ENCODE measurements at places on chromosomes 2 and 18.

- DNase-seq, result no peak
Measured at GRCh38 chr2:8122520-8122919, 559.3 kb upstream of the ID2 start.

GRCh38 chr2:187915810-187916209 lies 361.6 kb upstream of the TFPI start:
- no peak for DNase-seq

- peak; percentile 98 for DNase-seq
Measured at GRCh38 chr2:54601339-54601738, 122.1 kb upstream of the EML6 start.

DNA sequence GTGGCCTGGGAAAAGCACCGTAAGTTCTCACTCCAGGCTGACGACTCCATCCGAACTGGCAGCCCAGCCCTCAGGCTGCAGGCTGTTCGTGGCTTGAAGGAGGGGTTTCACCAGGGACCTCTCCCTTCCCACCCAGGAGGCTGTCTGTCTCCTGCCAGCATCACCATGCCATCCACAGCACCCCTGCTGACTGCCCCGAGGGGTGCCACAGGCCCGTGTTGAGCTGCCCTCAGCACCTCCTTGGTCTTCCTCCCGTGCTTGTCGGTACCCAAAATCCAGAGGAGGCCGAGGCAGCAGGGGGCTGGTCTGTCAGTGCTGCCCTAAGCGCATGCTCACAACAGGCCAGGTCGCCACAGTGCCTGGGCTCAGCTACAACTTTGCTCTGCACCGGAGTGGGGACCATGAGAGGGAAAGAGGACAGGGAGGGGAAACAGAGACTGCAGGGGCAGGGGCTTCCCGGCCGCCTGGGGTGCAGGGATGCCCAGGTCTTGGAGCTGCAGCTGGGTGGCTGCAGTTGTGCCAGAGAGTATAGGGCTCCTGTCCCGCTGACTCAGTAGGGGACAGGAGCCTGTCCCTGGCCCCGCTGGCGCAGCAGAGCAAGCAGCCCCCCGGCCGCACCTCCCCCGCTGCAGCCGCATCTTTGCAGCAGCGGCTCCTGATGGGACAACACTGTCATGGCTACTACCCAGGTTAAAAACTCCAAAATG lies 963.7 kb upstream of the CRIM1 start:
- DNase-seq, result no peak

DNA sequence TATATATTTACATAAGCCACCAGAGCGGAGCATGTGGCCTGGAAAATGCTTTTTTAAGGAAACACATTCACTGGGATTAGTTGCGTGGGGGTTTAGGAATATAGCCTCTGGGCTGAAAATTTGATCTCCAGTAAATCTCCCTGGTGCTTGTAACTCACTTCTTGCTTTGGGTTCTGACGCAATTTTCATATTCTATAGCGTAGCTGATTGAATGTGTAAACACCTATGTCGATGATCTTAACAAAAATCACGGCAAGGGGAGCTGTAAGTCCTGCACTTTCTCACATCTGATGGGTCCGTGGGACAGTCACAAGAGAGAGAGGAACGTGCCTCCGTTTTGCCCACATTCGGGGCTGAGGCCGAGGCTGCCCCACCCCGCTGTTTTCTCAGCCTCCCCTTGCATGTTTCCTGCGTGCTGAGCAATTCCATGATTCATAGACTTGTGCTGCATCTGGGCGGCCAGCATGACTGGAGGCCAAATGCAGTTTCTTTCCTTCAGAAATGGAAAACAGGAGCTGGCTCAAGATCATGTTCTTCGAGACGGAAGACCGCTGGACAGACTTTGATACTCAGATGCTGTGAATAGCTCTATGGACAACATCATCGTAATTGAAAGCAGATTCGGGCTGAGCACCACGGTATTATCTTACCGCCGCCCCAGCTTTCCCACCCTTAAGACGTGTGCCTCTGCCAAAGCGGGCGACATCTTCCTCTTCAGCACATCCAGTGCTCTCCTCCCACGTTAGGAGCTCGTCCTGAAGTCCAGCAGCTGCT lies 109.2 kb downstream of the TMEM18 start:
- DNase-seq, result peak; percentile 4

GRCh38 chr2:2921011-2921720 lies 456.5 kb downstream of the EIPR1 start:
- no peak for DNase-seq

DNA sequence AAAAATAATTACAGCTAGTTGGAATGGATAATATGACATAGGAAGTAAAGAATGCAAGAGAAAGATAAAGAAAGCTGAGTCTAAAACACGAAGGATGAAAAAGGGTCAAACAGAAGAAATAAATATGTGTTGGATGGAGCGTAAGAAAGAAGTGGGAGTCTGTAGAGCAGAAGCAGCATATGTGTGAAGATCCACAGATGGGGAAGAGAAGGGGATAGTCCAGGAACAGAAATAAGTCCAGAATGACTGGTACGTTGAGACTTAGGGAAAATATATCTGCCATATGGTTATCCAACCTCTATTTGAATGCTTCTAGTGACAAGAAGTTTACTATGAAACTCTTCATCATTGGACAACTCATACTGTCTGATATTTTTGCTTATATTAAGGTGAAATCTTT lies 18.0 kb downstream of the ABCA12 start:
- no peak for DNase-seq

DNA sequence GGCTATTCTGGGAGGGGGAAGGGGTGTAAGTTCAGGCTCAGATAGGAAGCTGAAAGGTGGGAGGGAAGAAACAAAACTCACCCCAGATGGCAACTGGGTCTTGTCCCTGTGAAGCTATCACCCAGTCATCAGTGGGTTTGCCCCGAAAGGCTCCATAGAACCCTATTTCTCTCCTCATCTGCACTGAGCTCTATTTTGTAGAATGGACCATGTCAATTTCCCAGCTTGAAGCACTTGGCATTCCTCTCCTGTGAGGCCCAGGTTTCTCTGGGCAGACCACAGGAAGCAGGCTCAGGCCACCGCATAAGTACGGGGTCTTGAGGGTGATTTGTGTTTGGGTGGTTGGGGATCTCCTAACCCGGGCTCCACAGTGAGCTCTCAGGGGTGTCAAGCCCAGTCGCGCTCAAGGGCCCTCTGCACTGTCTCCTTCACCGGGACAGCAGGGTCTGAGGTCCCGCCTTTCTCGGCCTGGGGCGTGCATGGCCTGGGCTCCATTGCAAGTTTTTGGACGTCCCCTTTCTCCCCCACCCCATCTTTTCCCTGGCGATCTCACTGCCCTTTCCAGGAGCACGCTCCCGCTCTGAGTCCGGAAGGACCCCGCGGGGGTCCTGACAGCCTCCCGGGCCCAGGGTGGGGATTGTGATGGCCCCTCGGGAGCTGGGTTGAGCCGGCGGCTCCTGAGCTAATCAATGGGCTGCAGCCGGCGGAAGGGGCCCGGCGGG lies 27.3 kb upstream of the NOTO start:
- no peak for DNase-seq

DNA sequence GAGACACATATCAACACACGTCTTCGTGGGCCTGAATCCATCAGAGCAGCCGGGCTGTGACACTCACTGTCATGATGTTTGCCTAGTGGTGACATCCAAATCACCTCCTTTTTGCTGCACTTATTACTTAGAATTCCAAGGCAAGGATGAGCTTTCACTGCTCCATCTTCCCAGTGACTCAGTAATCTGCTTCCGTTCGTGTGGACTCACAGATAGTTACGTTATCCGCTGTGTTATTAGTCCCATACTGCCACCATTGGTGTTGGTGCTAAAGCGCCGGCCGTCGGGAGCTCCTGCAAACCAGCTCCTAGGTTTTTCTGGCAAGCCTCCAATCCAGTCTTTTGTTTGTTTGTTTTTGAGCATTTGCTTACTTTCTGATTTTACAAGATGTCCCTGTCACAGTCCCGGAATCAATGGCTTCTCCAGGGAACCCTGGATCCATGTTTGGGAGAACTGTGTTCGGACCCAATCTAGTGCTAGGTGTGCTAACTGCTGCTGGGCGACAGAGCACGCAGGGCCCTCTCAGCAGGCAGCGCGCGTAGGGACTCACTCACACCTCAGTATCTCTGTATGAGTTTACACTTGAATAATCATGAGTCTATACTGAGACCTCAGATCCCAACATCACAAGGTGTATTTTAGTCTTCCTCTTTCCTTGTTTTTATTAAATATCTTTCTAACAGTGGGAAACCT lies 42.6 kb downstream of the HDAC4 start:
- no peak for DNase-seq

DNA sequence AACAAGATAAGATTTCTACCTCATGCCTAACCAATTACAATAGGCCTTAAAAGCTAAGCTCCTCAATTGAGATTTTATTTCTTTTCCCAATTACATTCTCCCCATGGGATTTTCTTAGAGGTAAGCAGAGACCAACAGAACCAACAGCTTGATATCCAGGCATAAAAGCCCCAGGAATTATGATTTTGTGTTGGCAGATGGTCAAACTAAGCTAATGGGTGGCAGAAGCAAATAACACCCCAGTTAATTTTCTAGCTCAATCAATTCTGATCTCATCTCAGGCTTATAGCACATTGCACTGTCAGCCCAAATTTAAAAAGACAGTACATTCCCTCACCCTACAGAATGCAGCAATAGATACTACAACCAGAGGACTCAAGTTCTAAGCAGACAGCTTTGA lies 156.4 kb downstream of the NRXN1 start:
- DNase-seq, result no peak

- no peak for DNase-seq
Measured at GRCh38 chr2:226334981-226335720, 464.5 kb downstream of the IRS1 start.

DNA sequence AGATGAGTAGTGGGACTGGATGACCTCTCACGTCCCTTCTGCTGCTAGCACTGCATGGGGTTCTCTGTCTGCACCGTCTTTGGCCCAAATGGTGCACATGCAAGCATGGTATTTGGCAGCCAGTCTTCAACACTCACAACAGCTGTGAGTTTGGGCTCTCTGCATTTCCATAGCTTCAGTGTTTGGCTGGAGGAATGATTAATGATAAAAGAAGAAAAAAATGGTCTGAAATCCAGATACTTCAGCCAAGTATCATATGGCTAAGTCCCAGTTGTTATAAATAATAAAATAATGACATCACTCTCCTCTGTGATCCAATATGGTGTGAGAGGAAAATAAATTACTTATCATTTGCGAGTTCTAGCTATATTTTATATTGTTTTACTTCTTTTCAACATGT lies 173.3 kb downstream of the DCDC2C start:
- DNase-seq, result no peak

DNA sequence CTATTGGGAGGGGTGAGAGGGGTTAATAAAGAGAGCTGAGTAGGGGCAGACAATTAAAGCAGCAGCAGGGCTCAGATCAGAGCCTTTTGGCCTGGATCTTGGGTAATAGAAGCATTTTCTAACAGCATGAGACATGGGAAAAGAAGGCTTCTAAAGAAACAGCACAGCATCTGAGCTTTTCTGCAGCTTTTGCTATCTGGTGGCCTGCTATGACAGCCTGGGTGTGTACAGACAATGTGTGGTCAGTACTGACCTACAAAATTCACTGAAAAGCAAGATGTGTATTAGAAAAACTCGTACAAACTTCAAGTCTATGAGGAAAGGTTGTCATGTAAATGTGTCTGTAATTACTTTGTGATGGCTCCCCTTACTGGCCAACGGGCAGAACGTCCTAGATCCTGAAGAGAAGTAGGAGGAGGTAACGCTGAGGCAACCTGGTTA lies 95.6 kb downstream of the GALNT3 start:
- DNase-seq, result peak; percentile 70

GRCh38 chr18:66640431-66640830 lies 36.5 kb upstream of the CDH19 start:
- no peak for DNase-seq

DNA sequence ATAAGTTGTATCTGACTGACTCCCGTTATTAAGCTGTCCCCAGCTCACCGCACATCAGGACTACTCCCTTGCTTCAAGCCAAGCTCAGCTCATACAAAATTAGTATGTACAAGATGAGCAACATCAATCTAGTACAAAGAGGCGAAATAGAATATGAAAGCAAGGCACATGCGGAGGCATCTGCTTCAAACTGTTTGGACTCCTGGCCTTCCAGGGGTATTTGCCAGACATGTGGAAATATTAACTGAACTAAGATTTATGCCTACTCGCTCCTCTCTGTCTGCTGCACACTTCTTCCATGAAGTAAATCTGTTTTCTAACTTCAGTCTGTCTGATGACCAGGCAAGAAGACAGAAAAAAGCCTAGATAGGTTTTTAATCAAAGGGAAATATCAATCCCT lies 499.8 kb downstream of the PID1 start:
- no peak for DNase-seq

DNA sequence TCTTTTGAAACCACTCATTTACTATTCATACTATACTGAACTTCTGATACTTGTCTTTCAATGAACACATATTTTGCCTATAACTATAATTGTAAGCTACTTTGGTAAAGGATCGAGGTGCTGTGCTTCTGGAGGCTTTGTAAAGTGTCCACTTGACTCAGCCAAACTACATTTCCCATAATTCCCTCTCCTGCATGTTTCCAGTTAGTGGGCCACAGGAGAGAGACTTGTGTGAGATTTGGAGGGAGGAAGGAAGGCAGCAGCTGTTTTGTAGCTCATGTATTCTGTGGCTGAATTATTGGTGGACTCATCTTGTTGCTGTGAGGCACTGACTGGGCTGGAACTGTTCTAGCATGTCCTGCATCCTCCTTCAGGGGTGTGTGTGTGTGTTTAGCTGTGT lies 328.8 kb downstream of the ARL6IP6 start:
- DNase-seq, result no peak

- peak; percentile 91 for DNase-seq
Measured at GRCh38 chr2:20185176-20186022, 39.5 kb downstream of the SDC1 start.

GRCh38 chr2:28972778-28973335 lies 8.2 kb upstream of the TOGARAM2 start:
- no peak for DNase-seq

DNA sequence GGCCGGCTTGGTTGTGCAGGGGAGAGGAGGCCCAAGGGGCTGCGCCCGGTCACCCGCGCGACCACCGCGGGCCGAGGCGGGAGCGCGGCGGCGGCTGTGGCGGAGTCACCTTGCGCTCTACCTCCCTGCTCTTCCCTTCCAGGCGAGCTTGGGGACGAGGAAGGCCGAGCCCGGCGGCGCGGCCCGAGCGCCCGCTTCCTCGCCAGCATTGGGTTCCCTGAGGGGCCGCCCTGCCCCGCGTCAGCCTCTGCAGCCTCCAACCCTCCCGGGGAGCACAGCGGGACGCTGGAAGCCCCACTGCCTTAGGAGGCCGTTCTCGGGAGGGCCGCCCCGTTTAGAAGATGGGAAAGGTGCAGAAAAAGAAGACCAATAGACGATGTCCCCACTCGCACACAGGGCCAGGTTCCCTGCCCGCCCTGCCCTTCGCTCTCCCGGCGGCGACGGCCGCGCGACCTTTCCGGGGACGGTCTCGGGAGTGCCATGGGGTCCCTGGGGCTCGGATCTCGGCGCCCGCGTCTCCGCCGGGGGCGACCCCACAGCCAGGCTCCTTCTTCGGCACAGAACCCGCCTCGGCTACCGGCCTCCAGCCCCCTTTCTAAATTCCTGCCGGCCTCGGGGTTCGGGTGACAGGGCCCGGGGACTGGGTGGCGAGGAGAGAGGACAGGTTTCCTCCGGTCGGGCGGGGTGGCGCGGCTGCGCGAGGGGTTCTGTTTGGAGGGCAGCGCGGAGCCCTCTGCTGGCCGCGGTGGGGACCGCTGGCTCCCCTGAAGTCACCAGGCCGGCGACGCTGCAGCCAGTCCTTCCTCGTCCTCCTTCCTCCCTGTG lies 85.5 kb downstream of the HS6ST1 start:
- peak; percentile 75 for DNase-seq

Data from ACHN (cell line).